ENCODE measurements at places on chromosomes 3 and 15. TPM values are rescaled to one million over a fixed set of nuclear protein-coding genes. Genes with fewer than 3 reads are reported as not detected.

Gene LRRC58
- 19.0 TPM for total RNA-seq

Gene NPAP1
- total RNA-seq = 0.51 TPM

Gene SETD5
- total RNA-seq = 247 TPM

Gene UQCRC1
- 161 TPM for total RNA-seq

Gene C3orf85
- not detected for total RNA-seq

Gene LRTM1
- not detected for total RNA-seq

Gene CHAC1
- 2.7 TPM for total RNA-seq

Gene TUSC7
- total RNA-seq = not detected

Gene CNTN6
- total RNA-seq = 17.2 TPM

Gene CACNA2D3
- total RNA-seq = 2.8 TPM

Gene NECTIN3
- 27.3 TPM for total RNA-seq

Gene KBTBD13
- 0.09 TPM for total RNA-seq

Gene PLA2G4E
- not detected for total RNA-seq

Gene MCF2L2
- total RNA-seq = 3.1 TPM

Gene ZIC1
- not detected for total RNA-seq

Gene DYNLT2B
- 17.6 TPM for total RNA-seq

Gene MOBP
- not detected for total RNA-seq

Gene SV2B
- total RNA-seq = 0.14 TPM

Gene FMN1
- 1.6 TPM for total RNA-seq

Gene GOLGA6L9
- total RNA-seq = 19.1 TPM

Gene HIGD2B
- total RNA-seq = not detected

Gene GPR176
- total RNA-seq = 3.8 TPM

Gene MUC20
- total RNA-seq = 8.7 TPM

Gene TF
- total RNA-seq = 5.7 TPM

Gene CFAP92
- 1.1 TPM for total RNA-seq

Gene RETNLB
- not detected for total RNA-seq

Gene FBXL22
- total RNA-seq = 0.63 TPM

Gene RASGRF1
- total RNA-seq = 0.05 TPM

Gene VGLL3
- 11.9 TPM for total RNA-seq

Gene MYEF2
- total RNA-seq = 111 TPM
